Activated naive CD8-positive, alpha-beta T cell treated with anti-CD3 and anti-CD28 coated beads for 36 hours (primary cell): ENCODE measurements at places on chromosomes 7 and 10. TPM values are rescaled to one million over a fixed set of nuclear protein-coding genes. Genes with fewer than 3 reads are reported as not detected.
A peak's percentile ranks its signal among the peaks of the same experiment; 100 is the strongest.

- no peak for DNase-seq
These were observed 48.3 kb downstream of the LANCL2 start for GRCh38 chr7:55413442-55413841.

STOX1 gene
- total RNA-seq: 0.64 TPM

DNA sequence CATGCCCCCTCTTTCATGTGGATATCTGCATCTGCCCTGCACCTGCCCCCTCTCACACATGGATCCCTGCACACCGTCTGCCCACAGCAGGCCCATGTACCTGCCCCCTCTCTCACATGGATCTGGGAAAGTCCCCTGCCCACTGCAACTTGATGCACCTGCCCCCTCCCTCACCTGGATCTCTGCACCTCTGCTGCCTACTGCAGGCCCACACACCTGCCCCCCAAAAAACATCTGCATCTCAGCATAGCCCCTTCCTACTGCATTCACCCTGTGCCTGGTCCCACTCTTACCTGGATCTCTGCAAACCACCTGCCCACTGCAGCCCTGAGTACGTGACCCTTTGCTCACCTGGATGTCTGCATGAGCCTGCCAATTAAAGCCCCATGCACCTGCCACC is 479.8 kb downstream of the PTPRN2 start:
- DNase-seq: no peak

PON1 gene
- not detected for total RNA-seq

ZCCHC24 gene
- 0.78 TPM for total RNA-seq

SPDYE2 gene
- total RNA-seq: not detected

GRCh38 chr10:13953371-13953770 is 366.6 kb downstream of the PRPF18 start:
- DNase-seq: no peak

DNA sequence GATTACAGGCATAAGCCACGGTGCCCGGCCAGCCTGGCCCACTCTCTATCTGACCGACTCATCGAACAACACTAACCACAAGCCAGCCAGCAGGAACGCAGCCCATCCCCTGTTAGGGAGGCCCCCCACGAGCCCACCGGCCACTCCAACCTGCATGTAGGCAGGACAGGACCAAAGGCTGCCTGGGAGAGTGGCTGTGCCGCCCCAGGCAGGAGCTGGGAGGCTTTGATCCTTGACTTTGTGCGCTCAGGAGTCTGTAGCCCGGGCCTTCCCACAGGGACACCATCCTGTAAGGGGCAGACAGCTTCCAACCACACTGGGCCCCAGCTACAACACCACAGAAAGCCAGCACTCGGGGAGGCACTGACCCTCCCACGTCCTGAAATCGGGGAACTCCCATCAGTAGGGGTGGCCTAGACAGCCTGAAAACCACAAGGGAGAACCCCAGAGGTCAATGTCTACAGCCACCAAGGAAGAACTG is 29.4 kb downstream of the GRID1 start:
- no peak for DNase-seq

DNA sequence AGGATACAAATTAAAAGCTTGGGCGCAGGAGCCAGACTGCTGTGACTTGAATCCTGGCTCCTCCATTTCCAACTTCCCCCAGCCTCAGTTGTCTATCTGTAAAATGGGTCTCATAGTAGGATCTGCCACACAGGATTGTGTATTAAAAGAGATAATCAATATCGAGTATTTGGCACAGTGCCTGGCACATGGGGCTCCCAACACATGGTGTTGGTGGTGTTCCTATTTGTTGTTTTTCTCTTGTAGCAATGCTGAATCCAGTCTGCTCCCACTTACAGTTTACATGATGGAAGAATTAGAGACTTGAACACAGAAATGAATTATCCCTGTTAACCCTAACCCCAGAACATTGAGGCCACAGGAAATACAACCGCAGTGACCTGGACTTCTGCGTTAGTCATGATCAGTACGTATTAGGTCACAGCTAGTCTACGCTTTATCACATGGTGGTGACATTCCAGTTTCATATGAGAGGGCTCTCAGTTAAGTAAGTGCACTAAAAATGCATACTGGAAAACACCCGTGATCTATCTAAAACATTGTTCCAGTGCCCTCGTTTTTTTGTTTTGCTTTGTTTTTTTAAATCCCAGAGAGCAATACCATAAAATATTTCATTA is 169.5 kb upstream of the KLF14 start:
- no peak for DNase-seq

DNA sequence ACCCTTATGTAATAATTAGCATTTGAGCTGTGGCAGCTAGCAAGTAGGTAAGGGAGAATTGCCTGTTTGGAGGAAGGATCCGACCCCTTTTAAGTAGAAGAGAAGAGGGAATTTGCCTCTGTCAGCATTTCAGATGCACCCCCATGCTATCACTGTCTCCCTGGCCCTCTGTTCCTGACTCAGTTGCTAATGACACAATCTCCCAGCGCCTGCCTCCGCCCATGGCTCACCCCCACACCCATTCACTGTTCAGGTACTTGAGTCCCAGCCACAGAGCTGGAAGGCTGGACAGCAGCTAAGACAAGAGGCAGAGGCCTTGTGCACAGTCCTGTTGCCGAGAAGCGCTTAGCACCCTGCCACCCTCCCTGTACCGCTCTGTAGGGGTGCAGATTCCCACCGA is 512.3 kb upstream of the GALNT17 start:
- no peak for DNase-seq

DNA sequence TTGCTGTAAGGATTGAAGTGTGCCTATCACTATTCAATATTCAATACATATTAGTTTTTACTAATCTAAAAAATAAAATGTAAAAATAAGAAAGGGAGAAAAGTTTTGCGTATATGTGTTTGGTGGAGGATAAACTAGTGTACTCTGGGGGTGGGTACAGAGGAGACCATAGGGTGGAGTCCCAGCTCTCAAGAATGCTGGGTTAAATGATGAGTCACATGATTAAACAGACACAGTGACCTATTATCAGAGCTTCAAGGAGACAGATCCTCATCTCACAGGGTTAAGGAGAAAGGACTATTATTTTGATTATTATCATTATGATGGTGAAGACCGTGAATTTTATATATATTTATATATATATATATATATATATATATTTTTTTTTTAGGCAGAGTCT is 77.5 kb downstream of the AFAP1L2 start:
- no peak for DNase-seq

GRCh38 chr7:23075571-23075970 is 30.0 kb upstream of the KLHL7 start:
- no peak for DNase-seq

- peak; percentile 47 for DNase-seq
These were observed 171.2 kb downstream of the ARHGAP21 start for GRCh38 chr10:24552346-24553016.

GRCh38 chr7:5231811-5232484 is 41.9 kb downstream of the WIPI2 start:
- no peak for DNase-seq

DNA sequence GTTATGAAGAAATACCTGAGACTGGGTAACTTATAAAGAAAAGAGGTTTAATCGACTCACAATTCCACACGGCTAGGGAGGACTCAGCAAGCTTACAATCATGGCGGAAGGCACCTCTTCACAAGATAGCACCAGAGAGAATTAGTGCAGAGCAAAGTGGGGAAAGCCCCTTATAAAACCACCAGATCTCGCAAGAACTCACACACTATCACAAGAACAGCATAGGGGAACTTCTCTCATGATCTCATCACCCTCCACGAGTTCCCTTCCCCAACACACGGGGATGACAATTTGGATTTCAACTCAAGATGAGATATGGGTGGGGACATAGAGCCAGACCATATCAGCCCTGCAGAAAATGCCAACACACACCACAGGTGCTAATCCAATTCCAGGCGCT is 218.7 kb downstream of the PARD3 start:
- no peak for DNase-seq

NACAD gene
- total RNA-seq: 0.50 TPM

SUN3 gene
- not detected for total RNA-seq

ITPRID1 gene
- total RNA-seq: not detected

- peak; percentile 39 for DNase-seq
These were observed 441 bp downstream of the FBH1 start for GRCh38 chr10:5890452-5890915.

GRCh38 chr7:5406957-5407945 is 16.4 kb downstream of the TNRC18 start:
- DNase-seq: no peak

GIMAP7 gene
- 36.1 TPM for total RNA-seq

SMARCD3 gene
- total RNA-seq: 4.1 TPM

GRCh38 chr10:86498598-86498997 is 23.0 kb downstream of the WAPL start:
- DNase-seq: no peak

DNA sequence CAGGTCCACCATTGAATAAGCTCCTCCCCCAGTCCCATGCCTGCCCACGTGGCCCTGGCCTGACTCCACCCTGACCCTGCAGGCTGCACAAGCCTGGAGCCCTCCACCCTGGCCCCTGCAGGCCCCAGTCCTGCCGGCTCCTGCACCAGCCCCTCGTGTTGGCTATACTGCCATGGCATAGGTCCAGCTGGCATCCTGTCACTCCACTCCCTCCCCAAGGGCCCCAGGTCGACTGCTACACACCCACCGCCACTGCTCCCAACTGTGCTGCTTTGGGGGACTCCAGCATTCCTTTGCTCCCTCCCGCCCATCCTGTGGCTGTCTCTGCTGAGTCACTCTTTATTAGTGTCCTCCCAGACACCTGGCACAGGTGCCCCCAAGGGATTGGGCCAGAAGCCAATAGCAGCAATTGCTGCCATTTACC is 32.4 kb upstream of the HSPA12A start:
- DNase-seq: no peak

DNA sequence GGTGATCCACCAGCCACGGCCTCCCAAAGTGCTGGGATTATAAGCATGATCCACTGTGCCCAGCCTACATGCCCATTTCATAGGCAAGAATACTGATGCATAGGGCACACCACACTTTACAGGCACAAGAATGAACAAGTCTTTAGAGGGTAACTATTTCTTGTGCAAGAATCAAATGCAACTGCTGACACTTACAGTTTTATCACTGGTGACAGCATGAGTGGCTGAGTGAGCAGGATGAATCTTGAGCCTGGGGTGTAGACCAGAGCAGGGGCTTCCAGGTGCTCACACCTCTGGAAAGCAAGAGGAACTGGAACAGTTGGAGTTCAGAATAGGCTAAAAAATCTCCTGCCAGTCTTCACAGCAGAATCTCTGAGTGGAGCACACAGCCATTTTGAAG is 287.5 kb downstream of the KCNMA1 start:
- no peak for DNase-seq

KCP gene
- 0.10 TPM for total RNA-seq

- DNase-seq: no peak
These were observed 9.6 kb downstream of the PRF1 start for GRCh38 chr10:70592746-70593512.

LIPF gene
- not detected for total RNA-seq

GRCh38 chr7:90455163-90456030 is 14.0 kb upstream of the PTTG1IP2 start:
- DNase-seq: no peak

DNA sequence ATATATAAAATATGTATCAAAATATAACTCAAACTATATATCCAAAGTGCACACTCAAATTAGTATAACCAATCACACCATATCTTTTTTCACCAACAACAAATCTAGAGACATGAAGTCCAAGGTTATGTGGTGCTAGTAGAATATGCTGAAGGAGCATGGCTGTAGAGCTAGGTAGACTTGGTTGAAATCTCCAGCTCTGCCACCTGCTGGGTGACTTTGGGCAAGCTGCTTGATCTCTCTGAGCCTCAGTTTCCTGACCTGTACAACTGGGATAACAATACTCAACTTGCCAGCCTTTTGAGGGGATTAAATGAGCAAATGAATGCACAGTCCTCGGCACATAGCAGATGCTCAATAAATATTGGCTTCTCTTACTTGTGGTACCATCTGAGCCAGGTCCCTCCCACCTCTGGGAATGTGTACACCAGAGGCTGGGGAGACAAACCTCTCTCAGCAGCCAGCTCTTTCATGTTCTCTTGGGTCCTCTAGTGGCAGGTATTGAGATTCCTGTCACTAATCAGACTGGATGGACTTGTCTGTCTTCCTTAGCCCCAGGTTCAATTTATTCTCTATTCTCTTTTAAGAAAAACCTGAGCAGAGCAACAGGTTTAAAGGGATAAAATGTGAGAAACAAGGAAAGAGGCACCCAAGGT is 94.3 kb upstream of the PDE1C start:
- DNase-seq: no peak

CYP2W1 gene
- not detected for total RNA-seq

- no peak for DNase-seq
These were observed 354.5 kb downstream of the TFEC start for GRCh38 chr7:115676080-115676479.

C10orf88 gene
- 10.1 TPM for total RNA-seq

- DNase-seq: no peak
These were observed 15.9 kb downstream of the TMEM209 start for GRCh38 chr7:130189343-130189742.

DNA sequence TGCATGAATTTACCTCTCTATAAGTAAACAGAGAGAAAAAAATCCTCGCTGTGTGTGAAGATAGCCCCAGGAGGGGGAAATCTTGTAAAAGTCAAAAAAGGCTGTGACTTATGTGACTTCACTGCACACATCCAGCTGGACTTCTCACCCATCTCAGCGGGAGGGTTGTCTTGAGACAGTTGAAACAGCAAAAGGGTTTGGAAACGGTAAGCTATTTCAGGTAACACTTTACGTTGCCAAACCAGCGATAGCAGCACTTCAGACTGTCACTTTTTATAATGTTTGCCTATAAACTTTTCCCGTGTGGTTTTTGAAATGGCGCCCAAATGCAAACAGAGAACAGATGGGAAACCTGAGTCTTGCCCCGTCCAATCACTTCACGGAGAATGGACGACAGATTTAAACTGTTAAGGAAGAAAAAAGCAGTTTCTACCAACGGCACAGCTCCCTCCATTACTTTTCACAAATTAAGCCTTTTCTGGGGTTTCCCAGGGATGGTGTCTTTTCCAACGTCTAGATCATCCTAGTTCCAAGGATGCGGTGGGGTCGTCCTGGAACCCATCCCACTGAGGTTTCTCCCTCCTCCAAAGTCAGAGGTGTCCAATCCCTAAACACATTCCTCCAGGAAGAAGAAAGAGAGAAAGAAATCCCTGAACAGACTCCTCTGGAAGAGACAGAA is 25.2 kb downstream of the FGFR2 start:
- DNase-seq: no peak

COL26A1 gene
- not detected for total RNA-seq

DNA sequence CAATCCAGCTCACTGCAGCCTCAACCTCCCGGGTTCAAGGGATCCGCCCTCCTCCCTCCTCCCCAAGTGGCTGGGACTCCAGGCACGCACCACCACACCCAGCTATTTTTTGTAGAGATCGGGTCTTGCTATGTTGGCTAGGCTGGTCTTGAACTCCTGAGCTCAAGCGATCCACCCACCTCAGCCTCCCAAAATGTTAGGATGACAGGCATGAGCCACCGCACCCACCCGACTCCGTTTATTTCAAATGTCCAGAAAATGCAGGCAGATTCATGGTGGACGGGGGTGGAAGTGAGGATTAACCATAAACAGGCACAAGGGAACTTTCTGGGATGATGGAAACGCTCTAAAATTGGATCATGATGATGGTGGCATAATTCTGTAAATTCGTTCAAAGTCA is 84.5 kb upstream of the DNAAF5 start:
- no peak for DNase-seq

MBL2 gene
- total RNA-seq: not detected

GRCh38 chr7:92848851-92849250 is 12.5 kb upstream of the CDK6 start:
- DNase-seq: no peak
